ENCODE measurements at places on chromosomes 1 and 21. TPM values are rescaled to one million over a fixed set of nuclear protein-coding genes. Genes with fewer than 3 reads are reported as not detected.

OR14K1 gene
- not detected for polyA plus RNA-seq

DNA sequence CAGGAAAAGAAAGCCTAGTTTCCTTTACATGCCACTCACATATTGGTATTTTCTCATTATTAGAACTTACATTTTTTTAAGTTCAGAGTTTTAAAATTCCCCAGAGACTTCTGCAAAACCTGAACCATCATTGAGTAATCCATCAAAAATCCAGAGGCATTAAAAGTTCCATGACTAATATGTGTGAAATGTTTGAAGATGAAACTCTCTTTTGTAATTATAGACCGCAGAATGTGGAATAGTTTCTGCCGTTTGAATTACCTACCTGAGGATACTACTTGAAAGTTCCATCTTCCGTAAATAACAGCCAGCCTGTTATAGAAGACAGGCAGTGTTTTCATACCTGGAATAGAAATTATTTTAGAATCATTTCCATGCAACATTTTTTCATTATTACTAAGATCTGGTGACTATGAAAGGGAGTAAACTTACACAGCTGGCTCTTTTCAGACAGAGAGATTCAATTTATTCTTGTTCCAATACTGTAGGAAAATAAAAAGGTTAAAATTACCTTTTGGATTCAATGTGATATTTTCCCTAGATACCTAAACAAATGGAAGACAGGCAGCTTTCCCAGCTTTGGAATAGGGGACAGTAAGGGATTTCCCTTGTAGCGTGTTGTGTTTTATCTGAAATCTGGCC, 131.4 kb downstream of the ST6GALNAC5 start:
- DNase-seq: no peak

DNA sequence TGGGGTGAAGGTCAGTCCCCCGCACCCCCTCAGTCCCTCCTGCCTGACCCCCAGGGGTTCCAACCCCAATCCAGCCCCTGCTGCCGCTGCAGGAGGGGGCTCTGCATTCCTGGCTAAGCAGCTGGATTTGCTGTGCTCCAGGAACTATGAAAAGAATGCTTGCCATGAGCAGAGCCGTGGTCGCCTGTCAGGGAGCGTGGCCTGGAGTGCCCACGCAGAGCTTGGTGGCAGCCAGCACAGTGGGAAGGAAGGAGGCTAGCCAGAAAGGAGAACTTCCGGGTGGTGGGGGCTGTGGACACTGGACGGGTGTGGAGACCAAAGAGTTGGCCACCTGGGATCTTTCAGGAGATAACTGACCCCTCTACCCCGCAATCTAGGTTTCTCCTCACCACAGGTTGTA, 5.6 kb downstream of the COL8A2 start:
- DNase-seq: no peak

DNA sequence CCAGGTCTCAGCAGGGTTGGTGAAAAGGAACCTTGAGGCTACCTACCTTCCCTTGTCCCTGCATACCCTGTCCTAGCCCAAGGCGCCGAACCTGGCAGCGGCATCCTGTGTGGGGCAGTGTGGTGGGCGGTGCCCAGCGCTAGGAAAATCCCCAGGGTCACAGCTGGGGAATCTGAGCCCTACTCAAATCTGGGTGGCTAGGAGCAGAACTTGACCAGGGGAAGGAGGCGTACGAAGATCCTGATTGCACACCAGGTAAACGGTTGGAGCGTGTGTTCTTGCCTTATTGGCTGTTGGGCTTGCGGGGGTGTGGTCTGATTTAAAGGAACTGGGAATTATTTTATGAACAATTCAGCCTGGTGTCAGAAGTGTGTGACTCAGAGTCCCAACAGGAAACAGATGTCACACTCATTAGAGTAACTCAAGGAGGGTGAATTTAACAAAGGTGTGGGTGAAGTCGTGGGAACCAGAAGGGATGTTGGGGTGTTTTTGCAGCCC, 118.6 kb downstream of the LRIG2 start:
- DNase-seq: no peak

LCE3E gene
- not detected for polyA plus RNA-seq

GRCh38 chr1:90359994-90360393, 357.1 kb downstream of the BARHL2 start:
- no peak for DNase-seq

DNA sequence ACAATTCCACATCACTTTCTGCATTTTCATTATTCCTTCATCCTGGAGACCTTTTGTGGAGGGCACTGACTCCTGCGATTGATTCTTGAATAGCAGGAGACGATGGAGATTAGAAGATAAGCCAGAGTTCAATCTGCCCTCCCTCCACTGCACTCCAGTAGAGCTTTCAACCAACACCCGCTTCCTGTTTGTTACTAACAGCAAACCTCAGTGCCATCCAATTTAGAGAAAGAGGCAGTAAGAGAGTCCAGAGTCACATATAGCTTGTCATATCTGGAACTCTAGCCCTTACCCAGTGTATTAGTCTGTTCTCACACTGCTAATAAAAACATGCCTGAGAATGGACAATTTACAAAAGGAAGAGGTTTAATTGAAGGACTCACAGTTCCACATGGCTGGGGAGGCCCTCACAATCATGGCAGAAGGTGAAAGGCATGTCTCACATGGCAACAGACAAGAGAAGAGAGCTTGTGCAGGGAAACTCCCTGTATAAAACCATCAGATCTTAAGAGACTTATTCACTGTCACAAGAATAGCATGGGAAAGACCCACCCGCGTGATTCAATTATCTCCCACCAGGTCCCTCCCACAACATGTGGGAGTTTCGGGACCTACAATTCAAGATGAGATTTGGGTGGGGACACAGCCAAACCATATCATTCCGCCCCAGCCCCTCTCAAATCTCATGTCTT, 55.9 kb downstream of the PCBP3 start:
- DNase-seq: no peak

TMEM222 gene
- 113 TPM for polyA plus RNA-seq

LCK gene
- polyA plus RNA-seq: 2.0 TPM

GRCh38 chr1:111602302-111602701, 17.3 kb upstream of the RAP1A start:
- DNase-seq: no peak

DNA sequence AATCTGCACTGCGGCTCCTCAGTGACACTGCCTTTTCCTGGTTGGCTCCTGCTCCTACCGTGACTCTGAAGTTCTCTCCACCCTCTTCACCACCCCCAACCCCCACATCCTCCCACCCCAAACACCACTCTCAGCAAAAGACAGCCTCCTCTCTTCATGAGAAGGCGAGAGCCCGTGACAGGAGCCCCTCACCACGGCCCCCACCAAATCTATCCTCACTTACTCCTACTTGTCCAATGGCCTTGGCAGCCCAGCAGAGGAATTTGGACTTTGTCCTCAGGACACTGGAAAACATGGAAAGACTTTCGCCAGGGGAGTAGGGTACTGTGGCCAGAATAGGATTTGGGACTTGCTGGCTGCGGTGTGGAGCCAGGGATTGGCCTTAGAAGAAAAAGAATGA, 6.9 kb downstream of the TMEM125 start:
- DNase-seq: no peak

PEAR1 gene
- 2.2 TPM for polyA plus RNA-seq

KPRP gene
- polyA plus RNA-seq: not detected

GRCh38 chr1:208410409-208410808, 166.2 kb upstream of the PLXNA2 start:
- DNase-seq: no peak

TSPAN2 gene
- 0.15 TPM for polyA plus RNA-seq

- no peak for DNase-seq
Measured at GRCh38 chr1:97529600-97529999, 391.2 kb downstream of the DPYD start.

GRCh38 chr1:41678111-41678878, 193.8 kb upstream of the EDN2 start:
- no peak for DNase-seq

DNA sequence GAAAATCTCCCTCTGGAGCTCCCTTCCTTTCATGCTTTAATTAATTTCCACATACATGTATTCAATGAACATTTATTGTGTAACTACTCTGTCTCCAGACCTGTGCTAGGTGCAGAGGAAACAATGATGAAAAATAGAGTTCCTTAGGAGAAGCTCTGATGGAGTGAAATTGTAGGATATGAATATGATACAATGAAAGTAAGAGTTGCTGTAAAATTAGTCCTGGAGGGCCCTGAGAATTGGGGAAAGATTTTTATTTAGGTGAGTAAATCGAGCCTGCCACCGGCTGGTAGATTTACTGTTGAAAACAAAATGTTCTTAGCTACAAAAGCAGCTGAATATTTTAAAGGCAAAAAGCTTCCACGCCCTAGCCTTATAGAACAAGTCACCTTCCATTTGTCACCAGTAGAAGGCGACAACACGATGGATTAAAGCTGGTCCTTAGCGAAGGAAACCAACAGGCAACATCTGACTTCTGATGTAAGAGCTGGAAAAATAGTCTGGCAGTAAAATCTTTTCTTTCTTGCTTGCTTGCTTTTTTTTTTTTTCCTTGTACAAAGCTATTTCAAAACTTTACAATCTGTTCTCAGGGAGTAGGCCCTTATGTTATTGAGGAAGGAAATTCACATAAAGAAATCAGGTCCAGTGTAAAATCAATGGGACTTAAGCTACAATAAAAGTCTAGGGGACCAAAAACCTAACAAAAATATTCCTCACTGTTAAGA, 82.0 kb upstream of the ROR1 start:
- peak; percentile 90 for DNase-seq

DNA sequence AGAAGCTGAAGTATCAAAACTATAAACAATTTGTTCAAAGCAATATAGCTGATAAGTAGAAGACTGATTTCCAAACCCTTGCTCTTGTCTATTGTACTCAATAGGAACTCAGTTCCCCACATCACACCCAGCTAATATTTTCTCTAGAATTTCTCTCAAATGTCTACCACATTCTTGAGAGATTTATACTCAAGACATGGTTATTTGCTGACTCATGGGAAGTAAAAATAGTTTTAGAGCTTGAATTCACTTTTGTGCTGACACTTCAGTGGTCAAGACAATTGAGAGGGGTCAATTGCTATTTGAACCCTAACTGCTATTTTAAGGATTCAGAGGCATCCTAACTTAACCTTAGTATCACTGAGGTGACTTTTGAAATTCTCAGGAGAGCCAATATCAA, 99.0 kb downstream of the TNNI3K start:
- DNase-seq: no peak

DNA sequence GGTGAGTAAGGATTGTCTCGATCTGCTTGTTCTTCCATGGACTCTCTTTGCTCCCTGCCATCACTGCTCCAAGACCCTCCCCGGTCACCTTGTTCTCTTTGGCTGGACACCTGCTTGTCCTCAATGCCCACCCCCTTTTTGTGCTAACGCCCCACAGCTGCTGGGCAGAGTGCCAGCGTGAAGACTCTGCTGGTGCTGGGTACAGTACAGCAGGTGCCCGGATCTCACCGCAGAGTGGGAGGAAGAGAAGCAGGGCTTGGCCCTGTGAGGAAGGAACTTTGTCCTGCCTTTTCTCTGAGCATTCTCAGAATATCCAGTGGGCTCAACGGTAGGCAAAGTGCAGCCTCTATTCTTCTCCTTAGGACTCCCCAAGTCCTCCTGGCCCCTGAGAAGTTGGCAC, 90.1 kb downstream of the PLXNA2 start:
- no peak for DNase-seq

CYP4Z1 gene
- not detected for polyA plus RNA-seq

DNA sequence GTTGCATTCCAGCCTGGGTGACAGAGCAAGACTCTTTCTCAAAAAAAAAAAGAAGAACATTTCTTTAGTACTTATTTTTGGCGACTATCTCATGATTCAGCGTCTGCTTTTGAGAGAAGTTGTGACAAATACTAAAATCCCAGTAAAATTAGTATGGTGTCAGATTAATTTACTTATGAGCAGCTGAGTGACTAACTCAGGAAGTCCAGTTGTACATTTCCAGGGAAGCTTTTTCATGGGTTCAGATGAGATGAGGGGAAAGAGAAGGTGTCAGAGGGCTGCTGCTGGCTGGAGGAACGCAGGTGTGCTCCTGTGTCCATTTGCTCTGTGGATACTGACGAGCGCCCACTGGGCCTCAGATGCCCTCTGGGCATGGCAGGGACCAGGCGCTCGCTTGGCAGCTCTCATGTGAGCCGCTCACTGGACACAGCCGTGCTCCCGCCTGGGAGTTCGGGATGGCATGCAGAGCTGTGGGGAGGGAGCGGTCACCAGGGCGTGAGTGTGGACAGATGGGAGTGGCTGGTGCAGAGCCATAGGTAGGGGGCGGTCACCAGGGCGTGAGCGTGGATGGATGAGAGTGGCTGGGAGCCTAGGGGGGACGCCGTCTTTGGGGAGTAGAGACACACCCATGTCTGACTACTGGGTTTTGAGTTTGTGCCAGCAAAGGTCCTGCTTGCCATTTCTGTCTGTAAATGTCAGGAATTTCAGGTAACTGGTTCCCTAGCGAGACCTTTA, 55.0 kb downstream of the ADARB1 start:
- DNase-seq: no peak

CA6 gene
- polyA plus RNA-seq: not detected

- no peak for DNase-seq
Measured at GRCh38 chr21:38569733-38570132, 71.5 kb upstream of the ERG start.

GRCh38 chr1:47189844-47190508, at the start of gene PDZK1IP1:
TSS of gene PDZK1IP1 (minus strand) at chr1:47190036. CDS start at chr1:47189932, 104 bp downstream.
- no peak for DNase-seq

FLG2 gene
- not detected for polyA plus RNA-seq

- DNase-seq: no peak
Measured at GRCh38 chr1:115980156-115980555, 3.8 kb downstream of the SLC22A15 start.

SLC35F3 gene
- polyA plus RNA-seq: 6.2 TPM

GRCh38 chr1:233064988-233065387, 114.6 kb downstream of the NTPCR start:
- no peak for DNase-seq

CD1C gene
- not detected for polyA plus RNA-seq

CD53 gene
- 9.0 TPM for polyA plus RNA-seq

- no peak for DNase-seq
Measured at GRCh38 chr1:63935143-63935542, 161.3 kb downstream of the ROR1 start.

DNA sequence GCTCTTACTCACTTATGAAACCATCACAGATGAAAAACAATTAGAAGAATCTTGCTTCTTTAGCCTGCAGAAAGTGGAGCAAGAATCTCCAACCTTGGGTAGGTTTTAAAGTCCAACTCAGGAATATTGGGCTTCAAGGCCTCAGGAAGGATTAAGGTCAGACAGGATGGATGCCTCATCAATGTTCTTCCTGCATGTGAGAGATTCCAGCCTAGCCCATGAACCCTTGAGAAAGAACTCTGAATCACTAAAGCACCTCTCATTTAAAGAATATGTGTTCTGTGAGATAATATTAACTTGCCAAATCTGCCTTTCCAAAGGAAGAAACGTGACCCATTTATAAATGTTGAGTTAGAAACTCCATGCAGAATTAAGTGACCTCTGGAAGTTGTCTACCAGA, 345.2 kb upstream of the CAMK1G start:
- DNase-seq: no peak

OR2T11 gene
- not detected for polyA plus RNA-seq

Measured in brain (organoid and tissue), 16 donors.